Myocyte (in vitro differentiated cells): ENCODE measurements at places on chromosomes 1 and 21.

DNA sequence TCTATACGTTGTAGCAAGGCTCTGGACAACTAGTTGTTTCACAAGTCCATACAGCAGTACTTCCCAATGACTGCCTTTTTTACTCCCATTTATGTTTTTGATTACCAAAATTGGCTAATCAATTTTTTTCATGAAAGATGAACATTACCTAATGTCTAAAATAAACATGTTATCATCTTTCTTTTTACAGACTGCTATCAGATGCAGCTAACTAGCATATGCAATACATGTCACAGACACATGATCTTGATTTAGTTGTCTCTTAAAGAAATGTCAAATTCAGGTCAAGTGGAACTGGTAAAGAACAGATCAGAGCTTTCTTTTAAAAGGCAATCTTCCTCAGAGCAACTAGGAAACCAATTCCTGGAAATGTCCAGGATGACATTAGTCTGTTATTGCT is 630 bp upstream of the DBT start:
- DNase-seq, result no peak

DNA sequence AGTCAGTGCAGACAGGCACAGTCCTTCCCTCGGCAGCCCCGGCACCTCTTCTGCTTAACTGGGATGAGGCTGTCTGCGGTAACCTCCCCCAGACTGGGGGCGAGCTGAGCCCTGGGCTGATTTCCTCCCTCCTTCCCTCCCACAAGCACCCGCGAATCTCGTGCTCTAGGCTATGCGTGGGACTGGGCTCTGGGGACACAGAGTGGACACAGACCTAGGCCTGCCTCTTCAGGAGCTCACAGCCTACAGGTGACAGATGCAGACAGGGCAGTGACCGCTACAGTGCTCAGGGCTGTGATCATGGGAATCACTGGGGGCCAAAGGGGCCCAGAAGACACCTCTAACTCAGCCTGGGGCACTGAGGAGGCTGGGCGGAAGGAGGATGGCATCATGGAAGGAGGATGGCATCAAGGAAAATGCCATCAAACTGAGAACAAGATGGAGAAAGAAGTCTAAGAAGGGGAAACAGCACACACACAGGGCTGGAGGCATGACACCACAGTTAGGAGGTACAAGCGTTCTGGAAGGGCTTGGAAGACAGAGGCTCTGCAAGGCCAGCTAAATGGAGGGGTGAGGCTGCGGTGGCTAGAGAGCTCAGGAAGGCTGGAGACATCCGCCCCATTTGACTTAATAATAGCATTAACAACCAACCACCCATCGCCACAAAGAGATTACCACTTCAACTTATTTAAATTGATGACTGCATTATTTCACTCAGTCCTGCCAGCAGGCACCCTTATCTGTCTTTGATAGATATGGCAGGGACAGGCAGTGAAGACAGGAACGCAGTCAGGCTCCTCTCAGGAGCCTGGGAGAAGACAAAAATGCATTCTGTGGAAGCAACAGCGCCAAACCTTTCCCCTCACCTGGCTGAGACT is 4.2 kb downstream of the TTC39A start:
- no peak for DNase-seq

- DNase-seq, result no peak
These were observed 5.5 kb upstream of the ST6GALNAC3 start for GRCh38 chr1:76068953-76069561.

DNA sequence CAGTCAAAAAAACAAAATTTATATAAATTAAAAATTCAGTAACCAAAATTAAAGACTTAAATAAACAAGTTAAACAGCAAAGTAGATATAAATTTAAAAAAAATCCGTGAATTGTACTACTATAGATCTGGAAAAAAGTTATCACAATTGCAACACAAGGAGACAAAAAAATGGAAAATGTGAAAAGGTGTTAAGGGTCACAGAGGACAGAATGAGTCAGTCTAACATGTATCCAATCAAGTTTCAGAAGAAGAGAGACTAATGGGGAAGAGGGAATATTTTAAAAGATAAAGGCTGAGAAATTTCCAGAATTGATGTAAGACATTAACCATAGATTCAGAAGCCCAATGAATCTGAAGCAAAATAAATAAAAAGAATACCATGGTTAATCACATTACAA is 46.0 kb downstream of the USP24 start:
- no peak for DNase-seq

- DNase-seq, result no peak
These were observed 43.7 kb downstream of the RHOU start for GRCh38 chr1:228778961-228779360.

GRCh38 chr1:91836331-91837040 is 49.5 kb downstream of the TGFBR3 start:
- DNase-seq, result no peak

DNA sequence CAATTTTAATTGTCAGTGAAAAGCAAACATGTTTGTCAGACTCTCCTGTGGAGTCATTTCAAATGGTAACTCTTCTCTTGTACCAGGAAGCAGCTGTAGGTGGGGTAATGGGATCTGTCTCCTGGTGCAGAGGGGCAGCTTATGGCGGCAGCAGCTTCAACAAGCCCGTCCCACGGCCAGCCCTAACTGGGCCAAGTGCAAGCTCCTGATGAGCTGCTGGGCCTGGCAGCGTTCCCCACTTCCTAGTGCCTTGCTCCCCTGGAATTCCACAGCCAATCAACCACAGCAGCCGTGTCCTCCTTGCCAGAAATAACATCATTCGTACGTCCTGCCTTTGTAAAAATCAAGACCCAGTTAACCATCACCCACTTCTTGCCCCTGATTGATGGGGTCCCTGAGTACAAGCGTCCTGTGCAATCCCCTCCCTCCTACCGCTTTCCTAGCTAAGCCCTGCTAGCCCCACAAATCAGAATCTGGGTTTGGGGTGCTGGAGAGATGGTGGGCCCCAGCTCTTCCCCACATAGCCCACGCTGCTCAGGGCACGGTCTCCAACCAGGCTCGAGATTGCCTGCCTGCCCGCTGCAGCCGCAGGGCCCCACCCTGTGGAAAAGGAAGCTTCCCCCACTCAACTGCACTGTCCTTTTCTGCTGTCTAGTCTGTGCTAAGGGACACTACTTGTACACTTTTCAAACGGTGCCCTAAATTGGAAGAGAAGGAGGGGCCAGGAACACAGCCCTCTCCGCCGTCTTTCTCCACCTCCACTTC is 61.2 kb downstream of the TOR1AIP2 start:
- DNase-seq, result no peak

DNA sequence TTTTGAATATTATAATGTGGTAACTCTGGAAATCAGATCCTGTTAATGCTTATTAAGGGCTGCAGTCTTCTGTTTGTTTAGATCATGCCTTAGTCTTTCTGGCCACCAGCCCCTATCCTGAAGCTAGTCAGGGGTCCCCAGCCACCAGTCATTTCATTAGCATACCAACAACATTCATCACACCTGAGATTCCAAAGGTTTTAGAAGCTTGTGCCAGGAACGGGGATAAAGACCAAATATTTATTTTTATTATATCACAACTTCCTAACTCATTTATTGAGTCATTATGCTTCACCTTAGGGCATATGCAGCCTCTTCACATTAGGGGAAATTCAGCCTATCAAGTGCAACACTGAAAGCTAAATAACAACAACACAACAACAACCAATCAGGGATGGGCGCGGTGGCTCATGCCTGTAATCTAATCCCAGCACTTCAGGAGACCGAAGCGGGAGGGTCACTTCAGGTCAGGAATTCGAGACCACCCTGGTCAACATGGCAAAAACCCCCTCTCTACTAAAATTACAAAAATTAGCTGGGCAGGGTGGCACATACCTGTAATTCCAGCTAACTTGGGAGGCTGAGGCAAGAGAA is 2.9 kb upstream of the PSEN2 start:
- DNase-seq, result no peak
